Right renal cortex interstitium (tissue), 3 donors: ENCODE measurements at places on chromosomes 12 and 14. TPM values are rescaled to one million over a fixed set of nuclear protein-coding genes. Genes with fewer than 3 reads are reported as not detected.

DNA sequence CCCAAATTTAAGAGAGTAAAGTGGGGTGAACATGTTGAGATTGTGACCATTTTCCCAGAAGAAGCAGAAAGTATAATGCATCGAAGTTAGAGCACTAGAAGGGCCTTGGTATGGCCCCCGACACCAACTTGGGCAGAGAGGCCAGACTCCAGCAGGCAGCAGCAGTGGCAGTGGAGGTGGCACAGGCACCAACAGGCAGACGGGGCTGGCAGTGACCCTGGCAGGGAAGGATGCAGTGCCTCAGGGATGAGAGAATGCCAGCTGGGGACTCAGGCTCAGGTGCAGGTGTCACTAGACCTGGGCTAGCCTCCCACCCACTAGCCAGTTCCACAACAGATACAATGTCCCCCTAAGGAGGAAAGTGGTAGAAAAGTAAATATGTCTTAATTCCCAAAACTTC lies 27.7 kb upstream of the AMIGO2 start:
- DNase-seq, result no peak

DNA sequence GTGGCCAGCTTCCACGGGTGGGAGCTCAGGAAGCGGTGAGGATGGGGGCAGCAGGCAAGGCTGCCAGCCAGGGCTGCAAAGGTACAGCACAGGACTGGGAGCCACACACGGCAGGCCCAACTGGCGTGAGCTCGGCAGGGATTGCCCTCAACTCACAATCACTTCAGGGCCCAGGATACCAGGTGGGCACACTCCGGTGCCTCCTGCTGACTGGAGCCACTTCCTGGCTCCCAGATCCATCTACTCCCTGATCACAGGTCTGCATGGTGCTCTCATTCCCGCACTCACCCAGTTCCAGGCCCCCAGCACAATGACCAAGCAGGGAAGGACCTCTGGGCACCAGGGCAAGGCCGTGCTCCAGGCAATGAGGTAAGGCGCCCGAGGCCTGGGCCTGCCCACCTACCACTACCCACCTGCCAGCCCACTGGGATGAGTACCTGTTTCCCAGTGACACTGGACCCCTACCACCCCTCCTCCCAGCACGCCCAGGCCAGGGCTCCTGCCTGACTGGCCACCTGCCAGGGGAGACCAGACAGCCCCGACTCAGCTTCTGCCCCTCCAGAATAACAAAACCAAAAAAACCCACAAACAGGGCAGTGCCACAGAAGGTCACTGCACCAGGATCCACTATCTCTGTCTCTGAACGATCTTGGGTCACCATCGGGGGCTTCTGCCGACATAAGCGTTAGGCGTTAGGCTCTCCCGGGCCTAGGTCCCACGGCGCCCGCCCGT lies 1.8 kb downstream of the JAG2 start:
- no peak for DNase-seq

DNA sequence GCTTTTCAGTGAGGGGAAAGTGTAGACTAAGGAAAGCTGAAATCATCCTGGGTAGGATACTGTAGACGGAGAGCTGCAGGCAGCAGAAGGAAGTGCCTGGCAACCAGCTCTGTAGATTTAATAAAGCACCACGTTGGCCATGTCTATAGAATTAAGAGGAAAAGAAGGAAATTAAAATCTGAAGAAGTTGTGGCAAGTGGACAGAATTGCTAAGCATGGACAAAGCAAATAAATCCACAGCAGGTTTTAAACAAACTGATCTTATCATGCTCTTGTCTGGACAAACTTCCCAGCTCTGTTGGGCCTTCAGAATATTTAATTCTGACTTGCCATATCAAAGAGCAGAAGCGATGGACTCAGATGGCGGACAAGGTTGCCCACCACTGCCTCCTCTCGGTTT lies 27.2 kb upstream of the EVL start:
- no peak for DNase-seq

- no peak for DNase-seq
Observed at GRCh38 chr12:131128556-131128955, 174.8 kb downstream of the ADGRD1 start.

DNA sequence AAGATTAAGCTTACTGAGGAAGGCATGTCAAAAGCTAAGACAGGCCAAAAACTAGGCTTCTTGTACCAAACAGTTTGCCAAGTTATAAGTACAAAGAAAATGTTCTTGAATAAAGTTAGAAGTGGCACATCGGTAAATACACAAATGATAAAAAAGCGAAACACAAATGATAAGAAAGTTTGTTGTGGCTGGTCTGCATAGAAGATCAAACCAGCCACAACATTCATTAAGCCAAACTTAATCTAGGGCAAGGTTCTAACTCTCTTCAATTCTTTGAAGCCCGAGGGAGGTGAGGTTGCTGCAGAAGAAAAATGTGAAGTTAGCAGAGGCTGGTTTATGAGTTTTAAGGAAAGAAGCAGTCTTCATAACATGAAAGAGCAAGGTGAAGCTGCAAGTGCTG lies 1119.6 kb upstream of the FLRT2 start:
- DNase-seq, result no peak

GRCh38 chr14:51073731-51074130 lies 21.2 kb downstream of the TRIM9 start:
- no peak for DNase-seq

DNA sequence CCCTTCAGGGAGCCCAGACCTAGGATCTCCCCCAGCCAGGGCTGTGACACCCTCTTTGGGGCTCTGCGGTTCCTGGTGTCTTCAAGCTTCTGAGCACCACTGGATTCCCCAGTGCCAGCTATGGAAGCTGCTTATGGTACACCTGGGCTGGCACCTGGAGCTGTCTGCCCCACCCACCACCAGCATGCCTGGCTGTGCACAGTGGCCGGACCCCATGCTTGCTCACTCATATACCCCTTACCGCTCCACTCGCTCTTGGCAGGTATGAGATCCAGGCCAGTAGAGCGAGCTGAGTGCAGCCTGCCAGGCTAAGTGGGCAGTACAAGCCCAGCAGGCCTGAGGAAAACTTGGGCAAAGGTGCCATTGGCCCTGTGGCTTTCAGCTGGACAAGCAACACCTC lies 114.0 kb downstream of the DACT1 start:
- DNase-seq, result no peak

- DNase-seq, result no peak
Observed at GRCh38 chr12:53103860-53104305, 597 bp downstream of the SOAT2 start.

GRCh38 chr14:93952829-93953228 lies 23.5 kb downstream of the ASB2 start:
- DNase-seq, result no peak

DNA sequence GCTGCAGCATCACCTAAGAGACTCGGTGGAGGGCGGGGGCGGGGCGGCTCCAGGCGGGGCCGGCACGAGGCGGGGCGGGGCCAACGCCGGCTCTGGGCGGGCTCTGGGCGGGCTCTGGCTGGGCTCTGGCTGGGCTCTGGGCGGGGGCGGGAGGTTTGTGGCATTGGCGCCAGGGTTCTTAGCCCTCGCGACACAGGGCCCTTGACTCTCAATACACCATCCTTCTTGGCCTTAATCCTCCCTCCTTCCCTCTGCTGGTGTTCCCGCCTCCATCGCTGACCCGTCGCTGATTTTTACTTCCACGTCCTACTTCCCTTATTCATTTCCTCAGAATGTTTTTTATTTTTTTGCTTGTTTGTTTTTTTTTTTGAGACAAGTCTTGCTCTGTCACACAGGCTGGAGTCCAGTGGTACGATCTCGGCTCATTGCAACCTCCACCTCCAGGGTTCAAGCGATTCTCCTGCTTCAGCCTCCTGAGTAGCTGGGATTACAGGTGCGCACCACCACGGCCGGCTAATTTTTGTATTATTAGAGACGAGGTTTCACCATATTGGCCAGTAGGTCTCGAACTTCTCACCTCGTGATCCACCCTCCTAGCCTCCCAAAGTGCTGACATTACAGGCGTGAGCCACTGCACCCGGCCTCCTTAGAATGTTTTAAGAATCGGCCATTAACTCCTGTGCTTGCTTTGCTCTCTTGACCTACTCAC lies at the start of gene BLTP3B:
Gene BLTP3B (minus strand): TSS at position 24 of the 709 bp plus-strand sequence. CDS start 239 bp downstream, outside the sequence.
- DNase-seq, result peak; percentile 41

DNA sequence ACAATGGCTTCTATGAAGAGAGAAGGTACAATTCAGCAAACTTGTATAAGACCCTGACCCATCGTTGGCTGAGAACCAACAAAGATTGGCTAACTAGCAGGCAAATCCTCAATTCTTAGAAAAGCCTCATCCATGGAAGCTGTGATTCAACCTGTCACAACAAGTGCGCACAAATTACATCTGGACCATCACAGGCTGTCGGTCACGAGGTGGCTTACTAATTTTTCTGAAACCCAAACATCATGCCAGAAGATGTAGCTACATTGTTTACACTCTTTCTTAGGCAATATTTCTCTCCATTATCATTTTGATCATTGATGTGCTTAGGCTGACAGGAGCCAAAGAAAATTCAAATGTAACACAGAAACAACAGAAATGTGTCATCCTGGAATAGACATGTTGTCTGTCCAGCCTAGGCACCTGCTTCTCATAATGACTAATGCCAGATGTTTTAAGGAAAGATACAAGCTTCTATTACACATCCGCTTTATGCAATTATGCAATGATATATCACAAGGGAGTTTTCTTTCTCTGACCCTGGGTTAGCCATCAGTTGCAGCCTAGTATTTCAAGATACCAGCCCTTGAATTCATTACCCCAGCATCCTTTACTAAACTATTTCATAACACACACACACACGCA lies 92.9 kb upstream of the DIO2 start:
- no peak for DNase-seq

DNA sequence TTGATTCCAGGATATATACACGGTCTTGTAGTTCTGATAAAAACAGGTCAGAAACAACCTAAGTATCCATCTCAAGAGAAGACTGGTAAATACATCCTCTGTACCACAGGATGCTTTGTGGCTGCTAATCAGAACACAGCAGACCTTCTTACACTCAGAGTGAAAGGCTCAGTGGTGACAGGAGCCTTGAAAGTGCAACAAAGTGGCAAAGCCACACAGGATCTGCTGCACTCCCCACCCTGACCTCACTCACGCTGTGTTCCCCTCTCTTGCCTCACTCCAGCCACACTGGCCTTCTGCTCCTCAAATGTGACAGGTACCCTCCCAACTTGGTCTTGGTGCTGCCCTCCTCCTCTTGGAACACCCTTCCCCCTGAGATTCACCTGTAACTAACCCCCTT lies 98.1 kb upstream of the GRIP1 start:
- no peak for DNase-seq

DNA sequence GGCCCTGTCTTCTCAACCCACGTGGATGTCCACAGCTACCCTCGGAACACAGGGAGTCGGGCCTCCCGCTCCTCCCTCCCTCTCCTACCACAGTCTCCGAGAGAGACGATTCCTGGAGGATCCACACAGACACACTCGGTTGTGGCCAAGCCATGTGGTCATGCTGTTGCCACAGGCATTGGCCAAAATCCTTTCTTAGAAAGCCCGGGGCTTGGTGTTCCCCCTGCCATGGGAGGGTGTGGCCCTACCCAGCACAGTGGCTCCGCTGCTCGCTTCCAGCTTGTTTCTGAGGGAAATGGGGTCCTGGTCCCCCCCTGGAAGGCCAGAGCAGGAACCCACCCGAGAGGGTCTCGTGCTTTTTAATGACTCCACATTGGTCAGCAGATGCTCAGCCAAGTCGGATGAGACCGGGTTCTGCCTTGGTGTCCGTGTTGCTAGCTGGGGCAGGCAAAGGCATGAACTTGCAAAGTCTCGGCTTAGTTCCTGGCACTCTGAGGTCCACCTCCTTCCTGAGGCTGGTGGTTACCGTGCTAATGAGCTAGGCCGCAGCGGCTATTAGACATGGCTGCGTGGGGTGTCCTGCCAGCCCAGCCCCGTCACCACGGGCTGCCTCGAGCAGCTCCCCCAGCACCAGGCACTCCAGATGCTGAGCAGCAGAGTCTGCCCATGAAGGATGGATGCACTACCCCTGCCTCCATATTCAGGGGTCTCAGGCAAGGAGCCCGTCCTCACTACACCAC lies 46.8 kb upstream of the MEG3 start:
- DNase-seq, result no peak

The SLC24A4 gene
- 0.12 TPM for polyA plus RNA-seq

The C12orf76 gene
- 30.6 TPM for polyA plus RNA-seq

The REM2 gene
- polyA plus RNA-seq, result 0.89 TPM

The SLC10A1 gene
- polyA plus RNA-seq, result not detected

The TMEM253 gene
- 0.83 TPM for polyA plus RNA-seq

The TMCC3 gene
- 47.1 TPM for polyA plus RNA-seq

The TMEM30B gene
- polyA plus RNA-seq, result 13.7 TPM

The RITA1 gene
- 17.2 TPM for polyA plus RNA-seq
